ENCODE measurements at places on chromosomes 4 and X. TPM values are rescaled to one million over a fixed set of nuclear protein-coding genes. Genes with fewer than 3 reads are reported as not detected.

CENPVL1 gene
- 0.31 TPM for total RNA-seq

ERCC6L gene
- total RNA-seq, result 2.4 TPM

CCDC110 gene
- total RNA-seq, result 1.0 TPM

ETDB gene
- total RNA-seq, result not detected

ADAM29 gene
- total RNA-seq, result not detected

EDA2R gene
- 14.6 TPM for total RNA-seq

SPANXN3 gene
- not detected for total RNA-seq

RNF175 gene
- 2.5 TPM for total RNA-seq

PDE6B gene
- total RNA-seq, result 9.0 TPM

ODAPH gene
- 1.1 TPM for total RNA-seq

IL21 gene
- total RNA-seq, result not detected

TLR2 gene
- 2.4 TPM for total RNA-seq

EBP gene
- 50.2 TPM for total RNA-seq
